ENCODE measurements at places on chromosomes 11 and 22.

GRCh38 chr22:27474711-27475547, 326.6 kb downstream of the MN1 start:
- DNase-seq = peak; percentile 100

- DNase-seq = no peak
These were observed 96.2 kb downstream of the RCN1 start for GRCh38 chr11:32187111-32187510.

DNA sequence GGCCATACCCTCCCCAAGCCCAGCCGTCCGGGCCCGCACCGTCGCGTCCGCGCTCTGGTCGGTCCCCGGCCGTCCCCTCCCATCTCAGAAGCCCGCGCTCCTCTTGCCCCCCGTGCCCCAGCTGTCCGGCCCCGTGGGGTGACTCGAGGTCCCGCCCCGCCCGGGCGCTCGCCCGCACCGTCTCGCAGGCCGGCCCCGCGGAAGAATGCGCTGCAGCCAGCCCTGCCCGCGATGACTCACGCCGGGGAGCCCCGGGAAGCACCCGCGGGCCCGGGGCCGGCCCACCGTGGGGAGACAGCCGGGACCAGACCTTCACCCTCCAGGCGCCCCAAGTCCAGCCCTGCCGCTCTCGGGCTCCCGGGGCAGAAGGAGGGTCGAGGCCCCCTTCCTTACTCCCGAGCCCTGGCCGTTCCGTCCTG, 320 bp upstream of the PHLDA2 start:
- DNase-seq = peak; percentile 87

GRCh38 chr11:110631551-110631950, 80.7 kb downstream of the ARHGAP20 start:
- DNase-seq = no peak

- DNase-seq = no peak
These were observed 310.5 kb downstream of the BRD1 start for GRCh38 chr22:49517211-49517610.

GRCh38 chr22:45949891-45950290, 27.1 kb downstream of the WNT7B start:
- no peak for DNase-seq

DNA sequence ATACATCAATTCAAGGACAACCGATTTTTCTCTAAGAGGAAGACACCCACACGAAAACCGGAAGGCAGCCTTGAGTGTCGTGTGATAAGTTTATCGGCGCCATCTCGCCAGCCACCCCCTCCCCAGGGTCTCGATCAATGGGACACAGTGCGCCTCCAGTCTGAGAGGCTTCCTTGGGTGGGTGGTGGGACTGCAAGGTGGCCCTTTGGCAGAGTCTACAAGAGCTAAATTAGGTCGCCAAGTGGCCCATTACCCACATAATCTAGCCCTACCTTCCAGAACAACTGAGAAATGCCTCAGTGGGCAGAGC, 64.0 kb downstream of the CD6 start:
- DNase-seq = no peak

- DNase-seq = no peak
These were observed 25.0 kb downstream of the ARRB1 start for GRCh38 chr11:75326439-75326810.

Data from mammary epithelial cell (primary cell).